NCI-H1694 treated with DMSO at 0.1 percent for 48 hours (cell line): ENCODE measurements at places on chromosomes 13 and 19.

DNA sequence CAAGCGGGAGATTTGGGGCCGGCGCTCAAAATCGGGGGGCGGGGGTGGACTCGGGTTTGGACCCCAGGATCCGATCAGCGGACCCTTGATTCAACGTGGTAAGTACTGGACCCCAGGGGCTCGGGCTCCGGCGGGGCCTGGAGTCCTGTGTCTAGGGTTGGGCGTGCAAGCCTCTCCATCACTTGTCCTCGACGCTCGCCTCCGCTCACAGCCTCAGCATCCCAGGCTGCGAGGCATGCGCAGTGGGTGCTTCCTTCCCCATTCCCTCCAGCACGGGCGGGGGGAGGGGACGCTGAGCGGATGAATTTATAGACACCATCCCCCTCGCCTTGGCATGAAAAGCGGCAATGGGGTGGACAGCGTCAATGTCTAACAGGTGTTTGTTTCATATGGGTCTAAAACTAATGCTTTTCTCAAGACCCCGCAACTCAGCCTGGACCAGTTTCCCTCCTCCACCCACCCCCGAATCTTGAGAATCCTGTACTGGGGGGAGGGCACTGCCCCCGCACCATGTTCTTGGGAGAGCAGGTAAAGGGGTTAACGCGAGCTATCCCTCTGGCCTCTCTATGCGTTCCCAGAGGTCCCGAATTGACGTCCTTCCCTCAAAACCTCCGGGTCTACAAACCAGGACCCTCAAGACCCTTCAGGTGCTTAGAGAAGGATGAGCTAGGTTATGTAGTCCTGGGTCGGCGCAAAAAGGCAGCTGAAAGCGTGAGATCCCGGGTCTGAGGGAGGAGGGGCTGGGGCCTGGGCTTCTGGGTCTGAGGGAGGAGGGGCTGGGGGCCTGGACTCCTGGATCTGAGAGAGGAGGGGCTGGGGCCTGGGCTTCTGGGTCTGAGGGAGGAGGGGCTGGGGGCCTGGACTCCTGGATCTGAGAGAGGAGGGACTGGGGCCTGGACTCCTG lies 579 bp downstream of the CPT1C start:
- peak; percentile 79 for DNase-seq

GRCh38 chr13:97211300-97211699 lies 10.8 kb upstream of the MBNL2 start:
- DNase-seq, result no peak

DNA sequence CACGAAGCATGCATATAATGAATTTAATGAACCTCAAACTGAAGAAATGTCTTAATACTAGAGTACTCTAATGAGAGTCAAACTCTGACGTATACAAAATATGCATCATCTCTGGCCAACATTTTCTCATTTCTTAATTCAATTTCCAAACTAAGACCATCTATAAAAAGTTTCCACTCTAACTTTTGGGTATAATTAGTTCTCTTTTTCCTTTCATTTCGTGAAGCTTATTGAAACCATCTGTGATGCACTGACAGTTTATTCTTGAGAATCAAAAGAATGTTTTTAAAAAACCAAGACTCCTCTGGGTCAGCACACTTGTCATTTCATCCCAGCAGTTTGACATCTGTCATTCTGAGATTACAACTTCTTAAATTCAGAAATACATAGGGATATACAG lies 90.0 kb downstream of the CAB39L start:
- DNase-seq, result no peak

- no peak for DNase-seq
These were observed 1834.0 kb upstream of the PCDH20 start for GRCh38 chr13:63249411-63250187.

- no peak for DNase-seq
These were observed 145.7 kb downstream of the MIPEP start for GRCh38 chr13:23743278-23744076.
